ENCODE measurements at places on chromosomes 2 and 18. TPM values are rescaled to one million over a fixed set of nuclear protein-coding genes. Genes with fewer than 3 reads are reported as not detected.

DNA sequence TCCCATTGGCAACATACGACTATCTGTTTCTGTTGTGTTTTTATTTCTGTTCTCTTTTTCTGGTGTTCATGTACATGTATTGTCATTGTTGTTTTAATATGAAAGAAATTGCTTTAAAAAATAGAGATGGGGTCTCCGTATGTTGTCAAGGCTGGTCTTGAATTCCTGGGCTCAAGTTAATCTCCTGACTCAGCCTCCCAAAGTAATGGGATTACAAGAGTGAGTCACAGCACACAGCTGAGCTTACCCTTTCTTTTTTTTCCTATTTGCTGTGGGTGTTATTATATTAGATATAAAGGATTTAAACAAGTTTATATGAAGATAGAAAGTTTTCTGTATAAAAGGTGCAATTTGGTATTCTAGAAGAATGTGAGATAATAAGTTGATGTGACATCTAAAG is 554.6 kb downstream of the DSC3 start:
- H3K4me1 ChIP-seq = no peaks in the 10 kb centered on the region
- no peak for DNase-seq
- no peaks in the 10 kb centered on the region for H3K27me3 ChIP-seq
- H3K4me3 ChIP-seq = no peak overlapping the region
- H3K36me3 ChIP-seq = no peaks in the 10 kb centered on the region

ATP6V1C2 gene
- 0.11 TPM for total RNA-seq

INHA gene
- not detected for total RNA-seq

- no peaks in the 10 kb centered on the region for H3K4me1 ChIP-seq
- no peak overlapping the region for H3K27ac ChIP-seq
- DNase-seq = no peak
Observed at GRCh38 chr2:46381263-46381849, 84.1 kb downstream of the EPAS1 start.

DNA sequence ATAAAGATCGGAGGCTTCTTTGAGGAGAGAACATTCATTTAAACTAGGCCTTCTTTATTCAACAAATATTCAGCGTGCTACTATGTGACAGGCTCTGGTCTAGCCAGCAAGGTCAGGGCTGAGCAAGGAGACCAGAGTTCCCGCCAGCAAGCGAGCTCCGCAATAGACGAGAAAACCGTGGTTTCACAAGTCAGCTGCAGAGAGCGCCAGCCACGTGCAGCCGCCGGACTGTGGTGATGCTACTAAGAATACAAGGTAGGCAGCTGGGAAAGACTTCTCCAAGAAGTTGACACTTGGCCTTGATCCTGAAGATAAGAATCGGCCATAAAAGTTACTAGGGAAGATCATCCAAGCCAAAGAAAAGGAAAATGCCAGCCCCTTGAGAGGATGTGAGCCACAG is 533.7 kb upstream of the SALL3 start:
- H3K4me1 ChIP-seq = no peaks in the 10 kb centered on the region
- no peak overlapping the region for H3K4me3 ChIP-seq
- H3K27ac ChIP-seq = no peak overlapping the region
- no peak for DNase-seq

DNA sequence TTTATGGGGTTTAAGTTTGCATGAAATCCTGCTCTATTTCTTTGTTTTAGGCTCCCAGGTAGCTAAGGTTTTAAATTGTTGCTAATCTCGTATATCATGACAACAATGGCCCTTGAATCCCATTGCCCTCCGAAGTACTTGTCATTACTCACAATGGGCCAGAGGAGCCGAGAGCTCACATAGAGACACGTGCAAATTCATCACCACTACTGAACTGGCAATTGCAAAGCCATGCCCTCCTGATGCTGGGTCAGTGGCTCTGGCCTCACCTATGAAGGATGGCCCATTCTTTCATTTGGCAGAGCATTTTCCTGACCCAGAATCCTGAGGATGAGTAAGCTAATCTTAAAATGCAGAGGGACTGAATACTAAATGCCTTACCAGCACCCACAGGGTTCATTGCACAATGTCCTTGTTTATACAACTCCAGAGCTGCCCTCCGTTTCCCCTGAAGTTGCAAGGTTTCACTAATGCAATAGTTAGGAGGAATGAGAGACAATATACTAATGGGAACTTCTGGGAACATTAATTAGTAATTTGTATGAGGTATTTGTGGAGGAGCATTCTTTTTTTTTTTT is 71.6 kb upstream of the GAREM1 start:
- H3K27me3 ChIP-seq = no peaks in the 10 kb centered on the region
- H3K27ac ChIP-seq = no peak overlapping the region
- H3K4me3 ChIP-seq = no peak overlapping the region
- peaks cover 7% of the 10 kb centered on the region for H3K4me1 ChIP-seq

DNA sequence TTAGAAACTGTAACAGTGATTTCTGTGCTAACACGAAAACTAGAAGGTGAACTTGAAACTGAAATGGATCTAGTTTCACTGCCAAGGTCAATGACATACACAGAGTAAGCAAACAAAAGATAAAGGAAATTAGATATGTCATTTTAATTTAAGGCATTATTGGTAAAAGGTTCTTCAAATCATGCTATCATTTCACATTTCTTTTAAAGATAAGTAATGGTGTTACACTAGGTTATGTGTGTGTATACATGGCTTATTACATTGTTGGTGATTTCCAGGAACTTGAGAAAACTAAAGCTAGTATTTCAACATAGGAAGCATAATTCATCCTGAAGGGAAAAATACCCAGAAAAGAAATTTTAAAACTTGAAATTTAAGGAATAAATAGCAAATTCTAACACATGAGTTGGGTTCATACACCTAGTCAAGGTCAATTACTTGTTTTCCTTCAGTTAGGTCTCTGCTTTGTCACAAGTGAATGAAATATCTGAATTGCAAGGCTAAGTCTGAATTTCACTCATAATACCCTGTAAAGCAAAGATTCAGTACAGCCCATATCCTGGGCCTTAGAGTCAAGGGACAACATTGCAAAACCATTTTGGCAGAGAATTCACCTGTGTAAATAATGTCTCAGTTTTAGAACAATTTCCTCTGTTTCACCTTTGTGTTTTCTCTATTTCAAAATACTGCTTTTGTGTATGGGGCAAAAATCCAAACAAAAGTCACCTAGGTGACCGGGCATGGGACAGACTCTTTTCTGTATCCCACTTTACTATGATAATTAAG is 141.6 kb downstream of the SRBD1 start:
- DNase-seq = no peak
- H3K4me3 ChIP-seq = no peak overlapping the region
- H3K4me1 ChIP-seq = peaks cover 9% of the 10 kb centered on the region
- H3K27me3 ChIP-seq = no peaks in the 10 kb centered on the region

CLEC4F gene
- total RNA-seq = not detected

MAL gene
- total RNA-seq = not detected

DNA sequence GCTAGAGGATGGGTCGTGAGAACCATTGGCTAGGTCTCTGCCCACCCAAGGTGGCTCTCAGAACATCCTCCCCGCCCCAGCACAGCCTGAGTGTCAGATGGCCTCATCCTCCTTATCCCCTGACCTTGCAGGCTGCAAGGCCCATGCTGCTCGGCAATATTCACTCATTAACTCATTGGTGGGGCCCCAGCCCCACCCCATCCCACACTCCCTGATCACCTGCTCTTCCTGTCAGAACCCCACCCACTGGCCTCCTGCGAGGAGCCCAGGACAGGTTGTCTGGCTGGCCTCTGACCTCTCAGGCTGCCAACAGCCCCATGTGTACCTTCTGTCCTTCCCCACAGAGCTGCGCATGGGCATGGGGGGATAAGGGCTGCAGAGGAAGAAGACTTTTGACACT is 5.3 kb downstream of the ADCY3 start:
- peaks cover 6% of the 10 kb centered on the region for H3K4me1 ChIP-seq
- no peak overlapping the region for H3K4me3 ChIP-seq
- no peak for DNase-seq
- H3K27ac ChIP-seq = no peak overlapping the region
- H3K36me3 ChIP-seq = no peaks in the 10 kb centered on the region

DPYSL5 gene
- total RNA-seq = 93.5 TPM

DNA sequence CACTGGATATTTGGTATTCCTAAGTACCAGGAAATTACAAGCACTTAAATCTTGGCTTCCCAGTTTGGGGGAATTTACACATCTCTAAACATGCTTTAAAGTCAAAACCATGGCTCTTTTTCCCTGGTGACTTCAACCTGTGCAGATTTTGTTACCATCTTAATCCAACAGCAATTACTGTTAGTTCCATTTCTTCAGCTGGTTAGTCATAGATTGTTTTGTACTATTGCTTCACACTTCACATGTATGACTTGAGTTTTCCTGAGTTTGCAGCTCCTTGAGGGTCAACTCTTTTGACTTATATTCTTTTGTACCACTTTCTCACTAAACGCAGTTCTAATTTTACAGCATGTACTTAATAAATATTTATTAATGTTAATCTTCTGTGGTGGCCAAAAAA is 203.4 kb upstream of the RND3 start:
- no peak overlapping the region for H3K4me3 ChIP-seq
- H3K4me1 ChIP-seq = no peaks in the 10 kb centered on the region
- no peaks in the 10 kb centered on the region for H3K27me3 ChIP-seq
- H3K27ac ChIP-seq = no peak overlapping the region

DNA sequence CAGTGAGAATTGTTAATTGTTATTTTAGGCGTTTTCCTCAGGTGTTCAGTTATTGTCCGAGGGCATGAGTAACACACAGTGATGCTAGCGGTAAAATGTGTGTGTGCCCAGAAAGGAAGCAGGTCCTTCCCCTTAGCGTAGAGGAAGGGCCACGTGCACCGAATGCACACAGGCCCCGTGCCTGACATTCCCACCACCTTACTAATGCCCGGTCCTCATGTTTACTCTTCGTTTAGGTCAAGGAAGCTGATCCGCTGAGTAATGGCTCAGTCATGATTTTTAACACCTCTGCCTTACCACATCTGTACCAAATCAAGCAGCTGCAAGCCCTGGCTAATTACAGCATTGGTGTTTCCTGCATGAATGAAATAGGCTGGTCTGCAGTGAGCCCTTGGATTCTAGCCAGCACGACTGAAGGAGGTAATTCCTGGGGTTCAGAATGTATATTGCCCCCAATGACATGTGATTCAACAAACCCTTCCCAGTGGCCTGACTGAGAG is 76.7 kb downstream of the MERTK start:
- no peaks in the 10 kb centered on the region for H3K27me3 ChIP-seq
- peaks cover 13% of the 10 kb centered on the region for H3K36me3 ChIP-seq
- no peak overlapping the region for H3K4me3 ChIP-seq
- H3K4me1 ChIP-seq = peaks cover 8% of the 10 kb centered on the region

SP140 gene
- not detected for total RNA-seq

- H3K27ac ChIP-seq = no peak overlapping the region
- DNase-seq = no peak
- no peak overlapping the region for H3K4me3 ChIP-seq
- no peaks in the 10 kb centered on the region for H3K4me1 ChIP-seq
- no peaks in the 10 kb centered on the region for H3K36me3 ChIP-seq
- H3K27me3 ChIP-seq = no peaks in the 10 kb centered on the region
Observed at GRCh38 chr2:61423714-61424113, 47.2 kb downstream of the USP34 start.

FBXO41 gene
- 1.5 TPM for total RNA-seq

DNA sequence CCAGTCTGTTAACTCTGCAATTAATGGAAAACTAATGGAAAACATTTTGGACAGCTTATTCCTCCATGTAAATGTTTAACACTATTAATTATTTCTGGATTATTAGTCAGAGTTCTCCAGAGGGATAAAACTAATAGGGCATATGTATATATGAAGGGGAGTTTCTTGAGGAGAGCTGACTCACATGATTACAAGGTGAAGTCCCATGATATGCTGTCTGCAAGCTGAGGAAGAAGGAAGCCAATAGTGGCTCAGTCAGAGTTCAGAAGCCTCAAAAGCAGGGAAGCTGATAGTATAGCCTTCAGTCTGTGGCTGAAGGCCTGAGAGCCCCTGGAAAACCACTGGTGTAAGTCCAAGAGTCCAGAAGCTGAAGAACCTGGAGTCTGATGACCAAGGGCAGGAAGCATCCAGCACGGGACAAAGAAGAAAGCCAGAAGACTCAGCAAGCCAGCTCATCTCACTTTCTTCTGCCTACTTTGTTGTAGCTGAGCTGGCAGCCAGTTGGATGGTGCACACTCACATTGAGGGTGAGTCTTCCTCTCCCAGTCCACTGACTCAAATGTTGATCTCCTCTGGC is 136.0 kb downstream of the PTH2R start:
- no peak overlapping the region for H3K27ac ChIP-seq
- no peak for DNase-seq
- H3K27me3 ChIP-seq = no peaks in the 10 kb centered on the region
- no peak overlapping the region for H3K4me3 ChIP-seq

GRCh38 chr2:198141726-198142125 is 337.3 kb downstream of the PLCL1 start:
- no peak for DNase-seq
- H3K27ac ChIP-seq = no peak overlapping the region
- no peak overlapping the region for H3K4me3 ChIP-seq
- H3K4me1 ChIP-seq = peaks cover 8% of the 10 kb centered on the region
- H3K27me3 ChIP-seq = no peaks in the 10 kb centered on the region

DNA sequence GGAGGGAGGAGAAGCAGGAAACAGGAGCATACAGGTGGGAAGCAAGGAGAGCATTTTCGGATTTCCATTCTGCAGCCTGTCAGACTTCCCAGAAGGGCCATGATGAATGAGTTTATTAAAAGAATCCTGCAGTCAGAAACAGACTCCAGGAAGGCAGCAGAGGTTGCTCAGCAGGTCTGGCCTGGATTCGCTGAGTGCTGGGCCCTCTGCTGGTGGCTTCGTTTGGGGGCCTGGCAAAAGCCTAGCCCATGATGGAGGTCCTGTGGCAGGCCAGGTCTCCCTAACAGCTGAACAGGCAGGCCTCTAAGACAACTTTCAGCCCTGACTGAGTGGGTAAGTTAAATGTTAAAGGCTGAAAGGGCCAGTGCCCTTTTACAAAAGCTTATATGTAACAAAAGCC is 108.2 kb upstream of the CAPN13 start:
- H3K4me3 ChIP-seq = no peak overlapping the region
- H3K27me3 ChIP-seq = no peaks in the 10 kb centered on the region
- no peak overlapping the region for H3K27ac ChIP-seq
- peaks cover 5% of the 10 kb centered on the region for H3K4me1 ChIP-seq

SUCLG1 gene
- total RNA-seq = 40.2 TPM

GRCh38 chr2:207423886-207424285 is 105.9 kb upstream of the CREB1 start:
- H3K4me3 ChIP-seq = no peak overlapping the region
- H3K36me3 ChIP-seq = no peaks in the 10 kb centered on the region
- no peaks in the 10 kb centered on the region for H3K4me1 ChIP-seq
